NCI-H460 (cell line): ENCODE measurements at places on chromosomes 16 and 17.
A peak's percentile ranks its signal among the peaks of the same experiment; 100 is the strongest.

DNA sequence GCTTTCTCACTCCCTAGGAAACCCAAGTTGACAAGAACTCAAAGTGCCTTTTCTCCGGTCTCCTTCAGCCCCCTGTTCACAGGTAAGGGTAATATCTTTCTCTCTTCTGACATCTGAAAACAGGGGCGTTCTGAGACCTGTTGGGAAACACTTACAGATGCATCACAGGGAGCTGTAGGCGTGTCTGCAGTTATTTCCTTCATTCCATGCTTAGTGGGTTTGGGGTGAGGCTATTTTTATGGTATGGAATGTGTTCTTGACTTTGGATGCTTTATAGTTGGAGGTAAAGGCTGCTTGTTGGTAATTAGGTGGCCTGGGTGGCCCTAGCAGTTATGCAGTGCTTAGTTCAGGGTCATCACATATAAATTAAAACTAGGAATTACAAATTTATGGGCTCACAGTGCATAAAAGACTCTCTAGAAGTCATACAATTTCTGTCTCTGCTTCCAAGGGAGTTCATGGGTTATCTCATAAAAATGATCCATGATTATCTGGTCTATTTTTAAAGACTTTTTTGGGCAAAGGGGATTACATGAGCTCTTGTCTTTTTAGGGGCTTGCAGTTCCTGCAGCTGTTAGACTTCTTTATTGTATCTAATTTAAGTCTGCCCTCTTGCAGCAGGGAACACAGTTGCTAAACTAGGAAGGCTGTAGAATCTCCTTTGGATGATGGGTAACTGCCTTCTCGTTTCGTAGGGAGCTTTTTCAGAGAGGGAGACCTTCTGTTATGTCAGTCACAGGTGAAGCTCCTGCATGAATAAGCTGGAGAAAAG is 10.2 kb downstream of the SOCS7 start:
- DNase-seq, result no peak

DNA sequence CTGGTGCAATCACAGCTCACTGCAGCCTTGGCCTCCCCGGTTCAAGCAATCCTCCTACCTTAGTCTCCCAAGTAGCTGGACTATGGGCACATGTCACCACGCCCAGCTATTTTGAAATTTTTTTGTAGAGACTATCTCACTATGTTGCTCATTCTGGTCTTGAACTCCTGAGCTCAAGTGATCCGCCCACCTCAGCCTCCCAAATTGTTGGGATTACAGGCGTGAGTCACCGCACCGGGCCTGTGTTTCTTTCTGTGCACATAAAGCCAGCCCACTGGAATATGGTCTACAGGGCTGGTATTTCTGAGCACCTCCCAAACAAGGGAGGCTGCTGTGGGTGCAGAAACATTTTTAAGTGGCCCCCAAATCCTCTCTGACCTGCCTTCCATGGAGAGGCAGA is 8.4 kb downstream of the TMEM95 start:
- DNase-seq, result no peak

DNA sequence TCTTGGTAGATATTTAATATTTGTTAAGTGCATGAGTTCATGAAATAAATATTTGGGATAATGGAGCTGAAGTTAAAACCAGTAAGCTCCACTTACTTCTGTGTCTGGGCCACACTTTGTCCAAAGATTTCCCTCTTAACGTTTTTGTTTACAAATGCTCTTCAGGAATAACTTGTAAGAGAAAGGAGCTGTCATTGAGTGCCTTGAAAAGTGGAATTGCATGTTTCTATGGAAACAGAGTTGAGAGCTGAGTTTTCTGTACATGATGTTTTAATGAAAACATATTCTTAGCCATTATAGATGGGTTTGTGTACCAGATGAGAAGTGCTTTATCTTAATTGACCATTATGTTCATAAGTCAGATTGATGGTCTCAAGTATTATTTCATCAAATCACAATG is 1045.4 kb upstream of the EEF2KMT start:
- no peak for DNase-seq

- no peak for DNase-seq
Observed at GRCh38 chr17:40190197-40191021, 13.1 kb downstream of the RAPGEFL1 start.

DNA sequence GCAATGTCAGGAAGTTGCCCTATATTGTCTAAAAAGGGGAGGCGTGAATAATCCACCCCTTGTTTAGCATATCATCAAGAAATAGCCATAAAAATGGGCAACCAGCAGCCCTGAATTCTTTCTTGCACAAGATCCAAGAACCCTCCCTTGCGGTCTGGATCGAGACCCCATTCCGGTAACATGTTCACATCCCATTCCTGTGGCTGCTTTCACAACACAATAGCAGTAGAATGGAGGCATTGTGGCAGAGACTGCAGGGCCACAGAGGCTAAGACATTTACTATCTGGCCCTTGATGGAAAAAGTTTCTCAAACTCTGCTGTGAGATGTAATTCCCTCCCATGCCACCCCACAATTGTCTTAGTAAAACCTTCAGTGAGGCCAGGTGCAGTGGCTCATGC is 73.2 kb downstream of the RMI2 start:
- DNase-seq, result no peak

DNA sequence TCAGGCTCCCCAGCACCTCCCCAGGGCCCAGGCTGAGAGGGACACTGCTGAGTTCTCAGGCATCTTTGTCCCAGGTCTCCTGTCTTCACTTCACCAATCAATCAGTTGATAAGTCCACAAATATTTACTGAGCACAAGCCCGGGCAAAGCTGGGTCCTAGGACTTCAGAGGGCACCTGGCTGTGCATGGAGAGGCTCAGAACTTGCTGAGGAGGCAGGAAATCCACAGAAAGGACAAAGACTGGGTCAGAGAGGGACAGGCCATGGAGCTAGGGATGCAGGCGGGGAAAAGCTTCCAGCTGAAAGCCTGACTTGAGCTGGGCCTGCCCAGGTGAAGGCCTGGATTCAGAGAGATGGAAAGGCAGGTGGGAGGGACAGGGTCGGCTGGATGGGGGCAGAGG is 33.2 kb upstream of the C1QL1 start:
- no peak for DNase-seq

DNA sequence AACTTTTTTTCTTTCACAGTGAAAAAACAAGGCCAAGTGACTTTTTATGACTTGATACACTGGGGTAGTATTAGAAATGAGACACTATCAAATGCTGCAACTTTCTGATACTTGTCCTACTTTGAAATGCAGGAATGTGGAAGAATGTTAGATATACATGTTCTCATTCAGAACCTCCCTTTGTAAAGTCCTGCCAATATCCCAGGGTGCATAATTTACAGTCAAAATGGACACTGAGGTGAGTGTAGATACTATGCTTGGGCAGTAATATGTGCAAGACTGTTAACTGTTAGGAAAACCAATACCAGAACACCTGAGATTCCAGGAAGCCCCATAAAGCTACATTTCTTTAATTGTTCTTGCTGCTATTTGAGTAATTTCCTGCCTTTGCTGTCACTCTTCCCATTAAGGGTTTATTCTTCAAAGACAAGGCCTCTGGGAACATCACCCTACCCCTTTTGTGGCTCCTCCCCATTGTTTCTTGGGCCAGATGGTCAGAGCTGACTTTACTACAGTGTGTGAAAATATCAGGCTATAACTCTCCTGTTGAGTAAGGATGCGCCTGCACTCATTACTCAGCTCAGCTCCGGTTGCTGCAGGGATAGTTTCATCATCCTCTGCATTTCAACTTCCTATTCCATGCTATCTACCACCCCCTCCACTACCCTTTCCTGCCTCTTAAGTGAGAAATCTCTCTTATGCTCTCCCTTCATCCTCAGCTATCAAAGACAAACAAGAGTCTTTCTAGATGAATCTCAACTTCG is 48.7 kb downstream of the TMEM100 start:
- peak; percentile 17 for DNase-seq

GRCh38 chr17:32664936-32665583 is 178.3 kb downstream of the CDK5R1 start:
- no peak for DNase-seq

GRCh38 chr16:77863250-77863649 is 74.9 kb downstream of the VAT1L start:
- no peak for DNase-seq

- DNase-seq, result no peak
Observed at GRCh38 chr17:67784364-67785121, 40.8 kb upstream of the BPTF start.
